Stimulated activated CD4-positive, alpha-beta T cell treated with anti-CD3 and anti-CD28 coated beads, Interleukin-4, amount 100 ng/mL, for 24 hours (primary cell): ENCODE measurements at places on chromosomes 11 and 22.

GRCh38 chr22:44023404-44024287, 456 bp upstream of the PARVB start:
- peak; percentile 21 for DNase-seq

DNA sequence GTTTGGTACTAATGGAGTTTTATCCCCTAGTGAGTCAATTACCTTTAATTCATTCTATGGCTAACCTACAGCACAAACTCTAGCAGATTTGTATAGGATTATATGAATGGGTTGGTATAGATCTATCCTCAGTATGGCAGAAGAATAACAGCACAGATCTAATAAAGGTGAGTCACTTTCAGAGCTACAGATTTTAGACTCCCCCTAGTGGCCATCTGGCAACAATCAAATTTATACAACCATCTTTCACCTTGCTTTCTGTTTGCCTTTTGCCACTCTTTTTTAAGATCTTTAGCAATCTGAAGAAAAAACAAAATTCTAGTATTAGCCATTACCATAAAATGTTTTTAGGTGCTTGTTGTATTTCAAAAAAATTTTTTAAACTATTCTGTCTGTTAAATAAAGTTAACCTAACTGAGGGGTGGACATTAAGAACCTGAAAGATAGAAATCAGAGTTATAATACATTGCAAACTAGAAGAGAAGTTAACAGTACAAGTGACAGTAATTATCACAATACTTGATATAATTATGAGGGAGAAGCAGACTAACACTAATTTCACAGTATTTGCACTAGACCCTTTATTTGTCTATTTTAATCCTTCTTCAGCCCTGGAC, 25.8 kb downstream of the DDIAS start:
- DNase-seq, result peak; percentile 44

- no peak for DNase-seq
Observed at GRCh38 chr11:70281156-70281609, 10.7 kb downstream of the PPFIA1 start.

DNA sequence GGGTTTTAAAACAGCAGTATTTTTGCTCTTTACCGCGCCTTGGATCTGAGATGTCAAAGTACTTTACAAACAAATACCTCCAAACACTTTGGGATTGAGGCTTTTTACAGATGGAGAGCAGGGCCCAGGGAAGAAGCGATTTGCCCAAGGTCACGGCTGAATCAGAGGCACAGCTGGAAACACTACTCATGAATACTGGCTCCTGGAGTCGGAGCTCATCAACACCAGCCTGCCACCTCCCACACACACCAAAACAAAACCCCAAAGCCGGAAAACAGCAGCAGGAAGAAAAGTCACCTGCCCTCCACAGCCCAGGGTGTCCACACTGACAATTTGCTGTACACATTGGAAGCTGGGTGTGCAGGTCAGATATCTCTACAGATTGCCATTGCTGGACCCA, 339.4 kb downstream of the CADM1 start:
- DNase-seq, result no peak

DNA sequence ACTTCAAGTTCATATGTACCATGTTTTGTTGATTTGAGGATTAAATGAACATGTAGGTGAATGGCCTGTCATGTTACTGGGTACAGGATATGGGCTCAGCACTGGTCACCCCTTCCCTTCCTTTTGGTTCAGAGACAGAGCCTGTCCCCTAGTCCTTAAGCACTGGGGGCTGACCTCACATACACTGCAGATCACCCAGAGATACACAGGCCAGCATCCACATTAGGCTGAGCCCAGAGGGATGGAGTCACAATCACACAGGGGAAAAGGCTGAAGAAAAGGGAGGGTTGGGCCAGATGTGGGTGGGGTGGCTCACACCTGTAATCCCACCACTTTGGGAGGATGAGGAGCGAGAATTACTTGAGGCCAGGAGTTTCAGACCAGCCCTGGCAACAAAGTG, 62.3 kb downstream of the IGLL5 start:
- DNase-seq, result no peak

DNA sequence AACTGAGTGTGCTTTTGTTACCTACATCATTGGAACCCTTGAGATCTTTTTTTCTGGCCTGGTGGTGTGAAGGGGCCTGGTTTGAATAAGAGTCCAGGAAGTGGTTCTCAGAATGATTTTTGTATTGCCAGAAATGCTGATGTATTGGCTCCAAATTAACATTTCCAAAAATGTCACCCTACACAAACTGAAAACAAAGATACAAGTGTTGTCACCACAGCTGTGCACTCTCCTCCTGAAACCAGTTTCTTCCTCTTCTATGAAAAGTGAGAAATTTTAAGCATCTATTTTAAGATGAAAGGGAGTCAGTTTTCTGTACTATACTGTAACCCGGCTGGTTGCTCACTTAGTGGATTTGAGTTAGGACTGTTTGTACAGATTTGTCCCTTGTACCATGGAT, 218.8 kb downstream of the PGR start:
- DNase-seq, result no peak

GRCh38 chr22:43152357-43153071, 1.2 kb downstream of the TSPO start:
- DNase-seq, result peak; percentile 66

- no peak for DNase-seq
Observed at GRCh38 chr22:33275073-33275443, 216.9 kb upstream of the SYN3 start.

DNA sequence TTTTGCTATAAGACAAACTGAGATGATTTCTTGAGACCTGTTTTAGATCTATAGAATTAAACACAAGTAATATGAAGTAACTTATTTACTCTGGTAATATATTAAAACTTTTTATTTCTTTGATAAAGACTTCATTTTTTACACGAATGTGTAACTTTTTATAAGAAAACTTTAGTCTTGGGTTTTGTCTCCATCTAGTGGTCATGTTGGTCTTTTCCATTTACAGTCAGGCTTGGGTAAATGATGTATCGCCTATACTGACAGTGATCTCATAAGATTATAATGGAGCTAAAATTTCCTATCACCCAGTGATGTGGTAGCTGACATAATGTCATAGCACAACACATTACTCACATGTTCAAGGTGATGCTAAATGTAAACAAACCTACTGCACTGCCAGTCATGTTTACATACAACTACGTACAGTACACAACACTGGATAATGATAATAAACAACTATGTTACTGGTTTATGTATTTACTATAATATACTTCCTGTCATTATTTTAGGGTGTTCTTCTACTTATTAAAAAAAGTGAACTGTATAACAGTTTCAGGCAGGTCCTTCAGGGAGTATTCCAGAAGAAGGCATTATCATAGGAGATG, 7.5 kb upstream of the C11orf97 start:
- DNase-seq, result no peak

GRCh38 chr11:117229411-117229810, 2.5 kb downstream of the PCSK7 start:
- no peak for DNase-seq

- DNase-seq, result no peak
Observed at GRCh38 chr11:113197446-113197845, 116.9 kb upstream of the TTC12 start.

DNA sequence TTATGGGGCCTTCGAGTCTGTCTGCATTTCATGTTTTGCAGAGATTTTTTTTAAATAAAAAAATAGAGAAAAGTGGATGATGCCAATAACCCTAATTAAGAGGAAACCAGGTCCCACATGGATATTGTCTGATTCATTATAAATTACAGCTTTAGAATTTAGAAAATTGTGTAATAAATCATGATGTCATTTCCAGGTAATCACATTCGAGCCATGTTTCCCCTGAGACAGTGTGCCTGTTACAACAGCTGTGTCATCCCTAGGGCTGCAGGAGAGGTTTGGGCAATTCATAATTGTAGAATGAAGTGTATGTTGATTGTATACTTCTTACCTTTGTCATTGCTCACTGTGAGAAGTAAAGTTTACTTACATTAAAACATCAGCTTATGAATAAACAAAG, 38.3 kb downstream of the NCAM1 start:
- no peak for DNase-seq

DNA sequence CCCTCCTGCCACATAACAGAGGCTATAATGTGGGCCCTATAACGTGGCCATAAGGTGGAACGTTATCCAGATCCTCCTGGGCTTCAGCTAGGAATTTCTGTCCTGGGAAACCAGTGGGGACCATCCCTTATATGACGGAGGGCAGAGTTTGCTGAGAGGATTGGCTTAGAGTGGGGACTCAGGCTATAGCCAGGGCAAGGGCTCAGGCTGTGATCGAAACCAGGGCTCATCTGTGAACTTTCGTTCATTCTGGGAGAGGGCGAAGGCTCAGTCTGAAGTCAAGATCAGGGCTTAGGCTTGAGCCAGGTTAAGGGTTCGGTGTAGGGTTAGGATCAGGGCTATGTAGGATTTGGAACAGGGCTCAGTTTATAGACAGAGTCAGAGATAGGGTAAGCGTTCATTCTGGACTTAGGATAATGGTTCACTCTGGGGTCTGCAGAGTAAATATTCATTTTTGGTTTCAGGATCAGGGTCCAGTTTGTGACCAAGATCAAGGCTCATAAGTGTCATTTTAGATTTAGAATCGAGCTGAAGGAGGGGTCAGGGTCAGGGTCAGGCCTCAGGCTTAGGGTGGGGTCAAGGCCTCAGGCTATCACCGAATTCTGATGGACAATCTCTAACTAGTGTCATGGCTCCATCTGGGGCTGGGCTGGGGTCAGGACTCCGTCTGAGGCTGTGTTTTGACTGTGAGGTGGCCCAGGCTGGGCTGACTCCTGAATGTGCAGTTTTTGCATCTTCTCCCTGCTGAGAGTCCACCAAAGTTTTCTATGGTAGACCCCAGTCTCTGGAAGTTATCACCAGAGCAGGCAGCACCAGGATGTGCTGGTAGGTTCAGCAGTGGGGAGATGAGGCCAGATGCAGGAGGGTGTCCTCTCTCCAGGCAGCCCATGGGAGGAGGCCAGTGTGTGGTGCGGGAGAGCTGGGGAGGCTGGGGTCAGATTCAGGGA, 33.9 kb upstream of the SOX10 start:
- no peak for DNase-seq

DNA sequence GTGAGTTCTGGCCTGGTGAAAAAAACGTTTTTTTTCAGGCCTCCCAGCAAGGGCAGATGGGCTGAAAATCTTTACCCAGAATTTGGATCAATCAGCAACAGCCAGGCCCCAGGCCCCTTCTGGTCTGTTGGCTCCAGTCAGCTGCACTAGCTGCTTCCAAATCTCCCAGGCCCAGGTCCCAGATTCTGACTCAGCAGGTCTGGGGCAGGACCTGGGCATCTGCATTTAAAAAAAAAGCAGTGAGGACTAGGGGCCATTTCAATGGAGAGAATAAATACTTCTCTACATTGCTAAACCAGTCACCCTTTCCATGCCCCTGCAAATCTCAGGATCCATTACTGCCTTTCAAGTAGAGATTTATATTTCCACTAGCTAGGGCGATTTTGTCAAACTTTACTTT, 4.3 kb downstream of the SLC15A3 start:
- DNase-seq, result no peak

GRCh38 chr11:38672445-38672844, 2074.4 kb upstream of the RAG2 start:
- no peak for DNase-seq

DNA sequence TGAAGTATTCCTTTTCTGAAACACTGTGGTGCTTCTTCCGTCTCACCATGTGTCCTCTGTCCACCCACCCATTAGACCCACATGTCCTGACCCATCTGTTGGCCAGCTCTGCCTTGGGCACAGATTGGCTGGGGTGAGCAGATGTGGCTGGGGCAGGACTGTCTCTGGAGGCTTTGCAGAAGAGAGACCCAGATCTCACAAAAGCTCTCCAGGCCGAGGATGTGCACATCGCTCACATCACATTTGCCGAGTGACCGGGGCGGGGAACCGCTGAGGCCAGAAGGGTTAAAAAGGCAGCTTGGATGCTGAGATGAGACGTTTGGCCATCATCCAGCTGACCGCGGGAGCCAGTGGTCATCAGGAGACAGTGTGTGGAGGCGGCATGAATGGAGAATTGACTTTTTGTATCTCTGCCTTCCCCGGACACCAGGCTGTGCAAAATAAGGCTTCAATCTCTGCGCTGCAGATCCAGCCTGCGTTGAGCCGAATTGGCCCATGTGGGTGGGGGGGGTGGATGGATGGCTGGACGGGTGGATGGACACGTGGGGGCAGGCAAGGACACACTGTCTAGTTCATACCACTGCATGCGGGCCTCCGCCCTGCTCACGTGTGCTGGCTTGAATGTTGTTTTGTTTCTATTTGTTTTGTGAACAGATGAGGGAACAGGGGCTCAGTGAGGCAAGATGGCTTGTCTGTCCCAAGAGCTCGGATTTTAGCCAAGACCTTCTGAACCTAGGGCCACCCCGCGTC, 6.1 kb downstream of the IFITM10 start:
- DNase-seq, result no peak

- no peak for DNase-seq
Observed at GRCh38 chr11:27520226-27520625, 13.7 kb upstream of the LIN7C start.

DNA sequence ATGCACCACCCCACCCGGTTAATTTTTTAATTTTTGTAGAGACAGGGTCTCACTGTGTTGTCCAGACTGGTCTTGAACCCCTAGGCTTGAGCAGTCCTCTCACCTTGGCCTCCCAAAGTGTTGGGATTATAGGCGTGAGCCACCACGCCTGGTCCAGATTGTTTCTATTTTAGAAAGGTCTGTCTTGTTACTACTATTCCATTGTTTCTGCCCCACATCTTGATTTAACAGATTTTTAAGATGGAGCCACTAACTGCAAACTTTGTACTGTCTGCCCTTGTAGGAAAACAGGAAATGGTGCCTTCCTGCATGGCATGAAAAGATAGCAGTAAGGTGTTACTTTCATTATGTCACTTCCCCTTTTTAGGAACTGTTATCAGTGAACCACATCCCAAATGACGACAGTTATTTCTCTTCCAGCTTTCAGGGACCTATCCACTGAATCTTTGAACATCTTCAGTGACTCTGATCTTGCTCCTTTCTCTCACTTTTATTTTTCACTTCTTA, 23.2 kb downstream of the TAF1D start:
- no peak for DNase-seq

DNA sequence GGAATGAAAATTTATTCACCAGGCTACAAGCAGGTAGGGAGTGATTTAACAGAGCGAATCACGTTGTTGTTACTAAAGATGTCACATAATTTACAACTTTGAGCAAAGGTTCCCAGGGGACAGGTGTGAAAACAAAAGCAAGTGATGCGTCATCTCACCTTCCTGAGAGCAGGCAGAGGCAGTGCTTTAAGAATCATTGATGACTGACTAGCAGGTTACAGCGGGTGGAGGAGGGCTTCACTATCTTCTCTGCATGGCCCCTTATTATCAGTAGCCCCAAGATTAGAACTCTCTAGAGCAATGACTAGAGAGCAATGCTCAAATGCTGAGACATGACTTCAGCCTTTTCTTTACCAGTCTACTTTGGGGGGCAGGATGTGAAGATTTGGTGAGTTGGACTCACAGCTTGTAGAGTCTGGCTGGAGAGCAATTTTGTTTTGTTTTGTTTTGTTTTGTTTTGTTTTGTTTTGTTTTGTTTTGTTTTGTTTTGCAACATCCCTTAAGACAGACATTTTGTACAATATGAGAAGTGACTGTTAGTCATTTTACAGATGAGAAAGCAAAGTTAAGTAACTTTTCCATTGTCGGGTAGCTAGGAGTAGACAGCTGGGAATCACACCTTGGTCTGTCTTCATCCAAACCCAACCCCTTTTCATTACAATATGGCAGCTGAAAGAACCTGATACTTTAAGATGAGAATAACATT, 84.8 kb downstream of the SLC1A2 start:
- DNase-seq, result no peak
